Head of caudate nucleus (tissue), 42 donors: ENCODE measurements at places on chromosomes 4 and X.

DNA sequence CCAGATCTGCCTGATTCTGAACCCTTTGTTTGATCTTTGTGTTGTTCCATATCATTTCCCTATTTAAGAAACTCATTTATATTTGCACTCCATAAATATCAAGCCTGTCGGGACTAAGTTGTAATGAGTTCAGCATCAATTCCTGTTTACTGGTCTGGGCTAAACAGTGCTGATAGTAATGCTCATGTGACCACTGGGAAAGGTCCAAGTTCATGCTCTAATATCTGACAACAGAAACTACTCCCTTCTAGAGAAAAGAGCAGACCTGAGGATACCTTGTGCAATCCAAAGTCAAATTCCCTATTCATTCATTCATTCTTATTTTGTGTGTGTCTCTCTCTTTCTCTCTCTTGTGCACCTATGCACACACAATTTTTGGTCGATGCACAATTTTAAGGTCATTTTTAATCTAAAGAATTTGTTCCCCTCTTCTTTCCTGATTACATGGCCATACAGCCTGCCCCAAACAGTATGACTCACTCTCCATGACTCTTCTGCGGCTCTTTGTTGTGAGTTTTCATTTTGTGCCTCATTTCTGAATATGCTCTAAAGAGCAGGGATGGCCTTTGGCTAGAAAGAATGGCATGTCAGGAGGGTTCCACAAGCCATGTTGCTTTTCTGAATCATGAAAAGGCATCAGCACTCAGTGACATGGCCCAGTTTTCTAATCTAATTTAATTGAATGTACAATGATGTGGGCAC lies 664.3 kb downstream of the RPA4 start:
- DNase-seq, result no peak

DNA sequence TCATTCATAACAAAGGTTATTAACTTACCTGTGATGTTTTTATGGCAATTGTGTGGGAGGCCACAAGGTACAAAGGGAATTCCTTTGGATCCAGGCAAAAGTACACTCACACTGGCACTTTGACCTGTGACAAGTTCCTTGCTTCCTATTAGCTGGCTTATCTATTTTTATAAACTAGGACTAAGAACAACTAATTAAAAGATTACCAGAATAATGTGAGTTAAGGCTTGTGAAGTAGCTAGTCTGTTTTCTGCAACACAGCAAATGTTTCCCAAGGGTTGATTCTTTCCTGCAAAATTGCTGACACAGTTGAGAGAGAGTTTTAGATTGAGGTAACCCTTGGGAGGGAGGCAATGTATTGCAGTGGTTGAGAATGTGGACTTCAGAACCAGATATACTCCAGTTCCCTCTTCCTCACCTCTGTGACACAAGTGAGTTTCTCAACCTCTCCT lies 107.9 kb downstream of the CPEB2 start:
- DNase-seq, result no peak

DNA sequence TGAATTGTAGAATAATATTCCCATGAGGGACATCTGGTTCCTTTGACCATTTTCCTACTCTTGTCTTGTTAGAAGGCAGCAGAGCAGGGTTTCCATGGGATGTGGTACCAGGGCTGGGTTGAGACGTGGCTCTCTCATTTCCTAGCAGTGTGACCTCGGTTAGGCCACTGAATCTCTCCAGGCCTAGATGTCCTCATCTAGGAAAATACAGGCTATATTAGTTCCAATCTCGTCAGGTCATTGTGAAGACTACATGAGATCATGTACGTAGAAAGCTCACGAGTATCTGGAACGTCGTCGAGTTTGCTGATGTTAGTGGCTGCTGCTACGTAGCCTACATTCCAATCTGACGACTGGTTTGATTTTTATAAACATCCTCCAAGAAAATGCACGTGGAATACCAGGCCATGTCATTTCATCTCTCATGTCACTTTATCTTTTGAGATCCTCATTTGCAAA lies 278.2 kb upstream of the GATB start:
- DNase-seq, result no peak

DNA sequence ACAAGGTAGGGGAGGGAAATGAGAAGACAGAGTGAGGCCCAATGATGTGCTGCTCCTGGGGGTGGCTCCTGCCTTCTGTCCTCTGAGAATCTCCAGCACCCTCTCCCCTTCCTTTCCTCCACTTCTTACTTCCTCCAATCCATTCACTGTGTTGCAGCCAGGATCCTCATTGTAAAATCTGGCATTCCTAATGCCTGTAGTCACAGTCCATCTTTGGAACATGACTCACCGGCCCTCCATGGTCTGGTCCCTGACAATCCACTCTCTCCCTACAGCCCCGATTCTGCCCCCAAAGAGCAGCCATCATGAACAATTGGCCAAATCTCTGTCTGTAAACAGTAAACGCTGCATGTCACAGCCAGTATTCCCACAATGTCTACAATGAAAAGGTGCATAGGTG lies 72.9 kb downstream of the CLNK start:
- no peak for DNase-seq

DNA sequence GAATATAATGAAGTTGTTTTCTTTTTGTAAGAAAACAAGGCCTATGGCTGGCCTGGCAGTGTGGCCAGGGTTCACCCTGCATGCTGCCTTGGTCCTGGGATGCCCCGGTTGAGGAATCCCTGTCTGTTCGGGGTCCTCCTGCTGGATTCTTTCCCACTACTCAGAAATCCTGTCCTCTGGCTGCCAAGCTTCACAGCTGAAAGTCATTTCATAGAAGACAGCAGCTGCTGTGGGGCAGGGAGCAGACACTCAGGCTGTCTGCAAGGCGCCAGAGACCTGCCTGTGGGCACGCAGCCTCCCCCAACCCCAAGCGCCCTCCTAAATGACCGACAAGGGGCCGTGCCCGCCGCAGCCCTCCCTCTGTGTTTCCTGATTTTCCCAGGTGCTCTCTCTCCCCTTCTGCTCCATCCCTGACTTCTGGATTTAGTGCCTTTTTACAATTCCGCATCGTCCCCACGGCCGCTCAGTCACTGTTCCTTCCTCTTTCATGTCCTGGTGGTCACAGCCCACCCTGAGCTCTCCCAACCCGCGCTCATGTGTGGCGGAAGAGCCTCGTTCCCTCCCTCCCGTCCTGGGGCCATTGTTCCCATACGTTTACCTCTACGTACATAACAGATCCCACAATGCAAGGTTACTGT lies 27.5 kb downstream of the ZFYVE28 start:
- DNase-seq, result no peak

GRCh38 chr4:15707363-15707715 lies 4.5 kb downstream of the BST1 start:
- DNase-seq, result no peak
